ENCODE measurements at places on chromosomes 6 and 20.

DNA sequence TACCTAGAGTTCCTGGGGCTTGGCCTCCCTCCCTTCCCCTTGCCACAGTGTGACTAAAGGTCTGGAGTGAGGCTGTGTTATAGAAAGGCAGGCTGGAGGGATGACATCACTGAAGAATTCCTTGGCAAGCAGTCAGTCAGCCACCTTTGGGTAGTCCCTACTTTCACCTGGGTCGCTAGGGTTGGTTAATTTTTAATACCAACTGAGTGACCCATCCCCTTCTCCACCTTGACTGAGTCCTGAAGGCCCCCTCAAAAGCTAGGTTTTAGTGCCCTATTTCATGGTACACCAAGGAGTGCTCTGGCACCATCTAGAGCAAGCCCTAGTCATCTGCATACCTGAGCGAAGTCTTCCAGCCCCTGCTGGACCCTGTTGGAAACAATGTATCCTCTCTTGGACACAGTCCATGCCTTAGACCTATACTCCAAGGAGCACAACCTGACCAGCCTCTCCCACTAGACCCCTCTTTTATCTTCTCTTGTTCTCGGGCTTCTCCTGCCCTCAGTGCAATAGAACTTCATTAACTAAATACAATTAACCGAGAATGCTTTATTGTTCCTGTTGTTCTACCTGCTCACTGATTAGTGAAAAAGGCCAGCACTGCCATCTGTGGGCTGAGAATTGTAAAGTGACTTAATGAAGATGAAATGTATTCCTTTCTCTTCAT is 44.6 kb downstream of the RIN2 start:
- no peak for DNase-seq

DNA sequence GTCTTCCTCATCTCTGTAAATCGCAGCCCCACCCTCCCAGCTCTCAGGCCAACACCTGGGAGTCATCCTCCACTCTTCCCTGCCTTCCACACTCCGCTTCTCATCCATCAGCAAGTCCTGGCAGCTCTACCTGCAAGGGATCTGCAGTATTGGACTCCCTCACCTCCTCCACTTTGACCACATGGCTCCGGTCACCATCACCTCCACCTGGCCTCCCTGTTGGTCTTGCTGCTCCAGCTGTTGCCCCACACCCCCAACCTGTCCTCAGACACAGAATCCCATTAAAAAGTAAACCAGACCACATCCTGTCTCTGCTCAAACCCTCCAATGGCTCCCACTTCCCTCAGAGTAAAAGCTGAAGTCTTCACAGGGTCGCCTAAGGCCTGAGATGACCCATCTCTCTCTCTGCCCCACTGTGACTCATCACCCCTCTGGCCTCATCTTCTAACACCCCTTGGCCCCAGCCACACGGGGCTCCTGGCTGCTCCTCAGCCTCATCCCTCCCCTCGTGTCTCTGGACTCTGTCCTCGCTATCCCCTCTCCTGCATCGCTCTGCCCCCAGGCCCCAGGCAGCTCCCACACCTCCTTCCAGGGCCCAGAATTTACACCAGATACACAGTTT is 185.1 kb upstream of the SULF2 start:
- DNase-seq, result peak; percentile 84

- DNase-seq, result no peak
These were observed 173.8 kb upstream of the NRSN1 start for GRCh38 chr6:23952245-23952644.

DNA sequence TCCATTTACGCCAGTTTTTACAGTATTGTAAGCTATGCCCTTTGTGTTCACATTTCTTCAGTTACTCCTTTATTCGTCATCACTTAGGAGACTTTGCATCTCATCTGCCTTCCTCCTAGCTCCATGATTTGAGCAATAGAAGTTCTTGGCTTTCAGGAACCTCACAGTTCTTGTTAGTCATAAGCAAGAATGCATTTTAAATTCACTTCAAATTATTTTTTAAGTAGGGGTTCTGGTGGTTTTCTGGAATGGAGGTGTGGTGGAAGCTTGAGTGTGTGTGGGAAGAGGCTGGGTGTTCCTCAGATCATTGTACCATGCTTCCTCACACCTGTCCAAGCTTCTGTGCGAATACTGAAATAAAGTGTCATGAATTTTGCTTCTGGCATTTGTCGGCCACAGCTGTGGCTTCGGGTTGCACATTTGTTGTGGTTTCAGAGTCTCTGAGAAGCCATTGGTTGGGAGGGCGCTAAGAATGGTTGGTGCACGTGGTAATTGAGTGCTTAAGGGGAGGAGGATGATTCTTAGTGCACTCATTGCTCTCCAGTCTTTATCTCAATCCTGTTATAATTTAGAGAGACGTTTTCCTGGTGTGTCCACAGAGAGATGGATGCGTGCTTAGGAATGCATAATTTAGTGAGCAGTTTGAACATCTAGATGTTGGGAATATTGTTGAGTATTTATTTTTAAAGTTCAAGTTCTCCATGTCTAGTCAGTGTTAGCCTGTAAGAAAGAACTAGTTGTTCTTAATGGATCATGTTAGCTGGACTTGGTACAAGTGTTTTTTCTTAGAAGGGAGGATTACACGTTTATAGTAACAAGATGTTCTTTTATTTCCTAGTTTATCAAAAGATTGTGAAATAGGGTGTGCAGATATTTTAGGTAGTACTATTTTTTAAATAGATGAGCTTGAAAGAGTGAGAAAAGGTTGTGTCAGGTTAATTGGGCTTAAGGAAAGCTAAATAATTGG is 31.9 kb downstream of the FOXO3 start:
- DNase-seq, result peak; percentile 88

DNA sequence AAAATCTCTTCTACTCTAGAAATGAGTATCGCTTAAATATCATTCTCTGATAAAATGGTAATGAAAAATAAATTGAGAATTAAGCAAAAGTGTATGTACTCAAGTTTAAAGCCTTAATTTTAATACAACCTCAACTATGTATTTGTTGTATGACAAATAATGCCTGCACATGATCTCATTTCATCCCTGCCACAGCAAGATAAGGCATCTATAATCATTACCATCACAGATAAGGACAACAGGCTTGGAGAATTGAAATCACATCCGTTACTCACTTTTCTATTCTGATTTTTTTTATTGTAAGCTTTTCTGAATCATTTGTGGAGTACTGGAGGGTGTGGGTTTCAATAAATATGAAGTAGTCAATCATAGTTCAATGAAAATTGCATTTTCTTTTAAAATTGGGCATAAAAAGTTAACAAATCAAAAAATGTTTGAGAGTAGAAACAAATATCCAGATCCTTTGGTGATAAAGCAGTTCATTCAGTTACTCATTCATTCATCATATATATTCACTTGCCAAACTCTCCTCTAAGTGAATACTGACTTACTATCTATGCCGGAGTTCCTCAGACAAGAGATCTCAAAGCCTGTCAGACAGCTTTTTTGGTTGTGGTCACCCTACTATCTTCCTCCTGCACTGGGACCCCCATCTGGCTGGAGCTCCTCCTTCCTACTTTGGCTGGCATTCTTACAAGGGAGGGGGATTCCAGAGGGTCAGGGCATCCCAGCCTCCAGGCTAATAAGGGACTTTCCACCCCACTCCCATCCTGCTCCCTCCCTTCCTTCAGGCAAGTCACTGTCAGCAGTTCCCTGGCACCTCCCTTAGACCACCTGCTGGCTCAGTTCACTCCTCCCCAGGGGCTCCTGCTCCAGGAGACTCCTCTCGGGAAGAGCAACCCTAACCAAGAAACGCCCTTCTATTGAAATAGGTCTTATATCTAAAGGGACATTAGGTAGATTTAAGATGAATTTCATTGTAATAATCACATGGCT is 118.6 kb downstream of the OGFRL1 start:
- DNase-seq, result no peak

GRCh38 chr6:41288030-41288753 is 1.7 kb upstream of the TREM1 start:
- peak; percentile 25 for DNase-seq

DNA sequence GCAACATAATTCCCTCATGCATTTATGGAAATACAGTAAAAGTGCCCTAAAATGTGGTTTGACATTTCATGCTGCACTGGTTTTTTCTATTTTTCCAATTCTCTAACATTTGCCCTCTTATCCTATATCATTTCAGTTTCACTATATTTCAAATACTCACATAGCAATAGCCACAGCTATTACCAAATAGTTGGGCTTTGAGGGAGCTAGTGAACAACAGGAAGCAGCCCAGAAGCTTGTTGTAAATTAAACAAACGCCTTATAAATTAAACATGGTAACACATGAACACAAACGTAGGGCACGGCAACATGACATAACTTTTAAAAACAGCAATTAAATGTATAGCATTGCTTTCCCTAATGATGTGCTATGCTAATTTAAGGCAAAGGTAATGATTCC is 469.0 kb downstream of the CDC5L start:
- DNase-seq, result no peak

GRCh38 chr20:1467355-1468116 is 887 bp upstream of the NSFL1C start:
- peak; percentile 96 for DNase-seq

DNA sequence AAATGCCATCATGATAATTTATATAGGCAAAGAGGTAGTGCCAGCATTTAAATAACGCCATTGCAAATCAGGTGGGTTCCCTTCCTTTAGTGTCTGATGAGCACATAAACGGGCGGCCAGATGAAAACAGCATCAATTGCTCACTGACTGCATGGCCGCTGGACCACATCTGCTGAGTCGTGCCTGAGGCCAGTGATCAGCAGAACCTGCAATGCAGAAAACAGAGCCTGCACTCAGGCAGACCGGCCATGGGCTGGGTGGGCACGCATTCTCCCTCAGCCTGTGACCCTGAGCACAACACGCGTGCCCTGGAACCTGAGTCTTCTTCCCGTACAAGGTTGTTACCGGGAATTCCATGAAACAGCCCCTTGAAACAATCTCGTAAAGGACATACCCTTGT is 144.0 kb upstream of the THBS2 start:
- DNase-seq, result no peak

DNA sequence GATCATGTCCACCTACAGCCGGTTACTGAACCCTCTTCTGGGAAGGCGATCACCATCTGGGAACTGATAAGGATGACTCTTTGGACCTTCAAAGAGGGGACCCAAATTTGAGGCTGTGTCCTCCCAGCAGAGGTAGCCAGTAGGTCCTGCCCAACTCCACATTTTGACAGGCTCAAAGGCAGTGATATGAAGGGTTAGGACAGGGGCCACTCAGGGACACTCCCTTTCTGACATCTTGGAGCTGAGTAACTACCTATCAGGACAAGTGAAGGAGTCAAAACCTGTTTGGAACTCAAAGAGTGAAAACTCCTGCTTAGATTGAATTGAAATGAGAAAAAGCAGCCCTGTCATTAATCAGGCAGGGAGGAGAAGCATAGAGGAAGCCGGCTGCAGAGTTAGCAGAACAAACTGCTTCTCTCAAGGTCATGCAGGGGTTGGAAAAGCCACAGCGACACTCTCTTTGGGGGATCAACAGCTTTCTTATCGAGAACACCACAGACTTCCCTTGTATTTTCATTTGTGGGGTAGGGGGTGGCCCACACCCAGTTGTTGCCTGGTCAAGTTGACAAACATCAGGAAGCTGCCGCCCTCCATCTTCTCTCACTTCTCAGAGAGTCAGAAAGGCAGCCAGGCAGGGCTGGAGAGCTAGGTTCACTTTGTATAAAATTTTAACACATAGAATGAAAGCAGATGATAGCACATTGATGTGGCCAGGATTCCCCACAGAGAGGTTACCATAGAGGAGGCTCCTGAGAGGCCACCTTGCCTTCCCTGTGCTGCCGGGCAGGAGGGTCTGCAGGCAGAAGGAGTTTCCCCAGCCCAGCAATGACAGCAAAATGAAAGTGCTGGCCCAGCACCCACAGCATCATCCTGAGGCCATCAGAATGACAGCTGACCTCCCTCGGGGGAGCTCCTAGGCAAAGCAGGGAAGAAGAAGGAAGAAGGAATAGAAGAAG is 47.6 kb downstream of the AGPAT4 start:
- DNase-seq, result peak; percentile 58

DNA sequence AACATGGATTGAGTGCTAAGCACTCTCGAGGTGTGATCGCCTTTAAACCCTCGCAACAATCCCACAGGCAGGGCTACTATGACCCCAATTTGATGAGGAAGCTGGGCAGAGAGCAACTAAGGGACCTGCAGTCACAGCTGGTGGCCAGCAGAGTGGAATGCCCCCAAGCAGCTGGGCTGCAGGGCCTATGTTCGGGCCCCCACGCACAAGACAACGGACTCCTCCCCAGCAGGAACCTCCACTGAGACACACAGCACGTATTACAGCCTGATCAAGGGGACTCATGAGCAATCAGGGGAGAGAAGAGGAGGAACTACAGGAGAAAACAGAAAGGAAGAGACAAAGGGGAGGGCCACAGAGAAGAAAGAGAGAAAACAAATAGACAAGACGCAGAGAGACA is 21.7 kb downstream of the CST7 start:
- DNase-seq, result no peak

DNA sequence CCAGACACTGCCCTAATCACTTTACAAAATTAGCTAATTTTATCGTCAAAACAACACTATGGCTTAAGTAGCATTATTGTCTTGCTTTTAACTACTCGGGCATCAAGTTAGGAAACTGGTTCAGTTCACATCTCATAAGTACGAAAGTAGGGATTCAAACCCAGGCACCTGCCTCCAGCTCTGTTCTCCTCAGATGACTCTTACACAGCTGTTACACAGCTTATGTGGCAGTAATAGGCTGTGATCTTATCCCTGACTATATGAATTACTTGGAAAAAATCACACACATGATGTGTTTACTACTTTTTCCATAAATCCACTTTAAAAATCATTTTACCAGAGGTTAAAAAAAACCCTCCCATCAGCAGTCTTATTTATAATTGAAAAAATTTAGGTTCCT is 389.2 kb upstream of the FLRT3 start:
- DNase-seq, result no peak

DNA sequence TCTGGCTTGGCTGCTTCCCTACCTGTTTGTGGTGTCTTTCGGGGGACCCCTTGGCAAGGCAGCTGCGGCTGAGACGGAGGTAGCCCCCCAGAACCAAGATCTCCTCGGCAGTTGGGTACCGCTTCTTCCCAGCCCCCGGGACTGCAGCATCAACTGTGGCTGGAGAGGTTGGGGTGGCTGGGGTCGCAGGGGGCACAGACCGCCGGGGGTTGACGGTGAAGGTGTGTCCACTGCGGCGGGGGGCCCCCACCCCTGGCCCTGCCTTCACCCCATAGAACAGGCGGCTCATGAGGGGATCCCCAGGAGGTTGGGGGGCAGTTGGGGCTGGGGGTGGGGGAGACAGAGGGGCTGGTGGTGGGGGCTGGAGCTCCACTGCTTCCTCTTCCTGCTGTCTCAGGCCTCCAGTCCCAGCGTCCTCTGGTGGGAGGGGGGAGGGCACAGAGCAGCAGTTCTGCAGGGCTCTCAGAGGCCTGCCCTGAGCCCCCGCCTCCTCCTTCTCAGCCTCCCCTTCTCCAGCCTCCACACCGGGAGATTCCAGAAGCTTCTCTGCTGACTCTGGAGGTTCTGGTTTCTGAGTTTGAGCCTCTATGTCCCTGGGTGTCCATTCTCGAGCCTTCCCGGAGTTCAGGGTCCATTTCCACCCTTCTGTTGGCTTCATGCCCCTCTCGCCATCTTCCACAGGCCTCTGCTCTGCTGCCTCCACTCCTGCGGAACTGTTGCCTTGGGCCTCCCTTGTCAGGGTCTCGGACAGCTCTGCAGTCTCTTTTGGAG is 1.9 kb downstream of the PPP1R18 start:
- peak; percentile 62 for DNase-seq

- peak; percentile 74 for DNase-seq
These were observed 6.5 kb upstream of the NCOA6 start for GRCh38 chr20:34831936-34832335.

All from MV-4-11 (cell line).